ENCODE measurements at places on chromosomes 5 and 9. TPM values are rescaled to one million over a fixed set of nuclear protein-coding genes. Genes with fewer than 3 reads are reported as not detected.
A peak's percentile ranks its signal among the peaks of the same experiment; 100 is the strongest.

- no peaks in the 10 kb centered on the region for H3K4me1 ChIP-seq
- DNase-seq, result no peak
- no peaks in the 10 kb centered on the region for H3K36me3 ChIP-seq
- H3K27ac ChIP-seq, result no peak overlapping the region
- H3K4me3 ChIP-seq, result no peak overlapping the region
Observed at GRCh38 chr9:69411931-69412740, 87.1 kb downstream of the ENTREP1 start.

DNA sequence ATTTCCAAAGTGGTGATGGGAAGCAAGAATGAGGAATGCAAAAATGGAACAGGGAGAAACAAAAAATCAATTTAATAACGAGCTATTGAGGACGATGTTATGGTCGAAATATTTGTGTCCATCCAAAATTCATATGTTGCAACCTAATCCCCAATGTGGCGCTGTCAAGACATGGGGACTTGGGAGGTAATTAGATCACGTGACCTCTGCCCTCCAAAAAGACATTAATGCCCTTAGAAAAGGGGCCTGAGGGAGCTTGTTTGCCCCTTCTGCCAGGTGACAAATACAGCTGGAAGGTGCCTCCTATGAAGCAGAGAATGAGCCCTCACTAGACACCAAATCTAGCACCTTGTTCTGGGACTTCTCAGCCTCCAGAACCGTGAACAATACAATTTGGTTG lies 315.2 kb upstream of the CDH9 start:
- H3K27ac ChIP-seq, result no peak overlapping the region
- no peak overlapping the region for H3K4me3 ChIP-seq
- no peaks in the 10 kb centered on the region for H3K36me3 ChIP-seq
- H3K27me3 ChIP-seq, result no peaks in the 10 kb centered on the region
- no peaks in the 10 kb centered on the region for H3K4me1 ChIP-seq

Gene ANXA1
- total RNA-seq, result 486 TPM

- DNase-seq, result peak; percentile 76
- H3K27ac ChIP-seq, result no peak overlapping the region
- H3K4me1 ChIP-seq, result no peaks in the 10 kb centered on the region
- no peak overlapping the region for H3K4me3 ChIP-seq
Observed at GRCh38 chr5:87780831-87781760, 368.4 kb upstream of the CCNH start.

DNA sequence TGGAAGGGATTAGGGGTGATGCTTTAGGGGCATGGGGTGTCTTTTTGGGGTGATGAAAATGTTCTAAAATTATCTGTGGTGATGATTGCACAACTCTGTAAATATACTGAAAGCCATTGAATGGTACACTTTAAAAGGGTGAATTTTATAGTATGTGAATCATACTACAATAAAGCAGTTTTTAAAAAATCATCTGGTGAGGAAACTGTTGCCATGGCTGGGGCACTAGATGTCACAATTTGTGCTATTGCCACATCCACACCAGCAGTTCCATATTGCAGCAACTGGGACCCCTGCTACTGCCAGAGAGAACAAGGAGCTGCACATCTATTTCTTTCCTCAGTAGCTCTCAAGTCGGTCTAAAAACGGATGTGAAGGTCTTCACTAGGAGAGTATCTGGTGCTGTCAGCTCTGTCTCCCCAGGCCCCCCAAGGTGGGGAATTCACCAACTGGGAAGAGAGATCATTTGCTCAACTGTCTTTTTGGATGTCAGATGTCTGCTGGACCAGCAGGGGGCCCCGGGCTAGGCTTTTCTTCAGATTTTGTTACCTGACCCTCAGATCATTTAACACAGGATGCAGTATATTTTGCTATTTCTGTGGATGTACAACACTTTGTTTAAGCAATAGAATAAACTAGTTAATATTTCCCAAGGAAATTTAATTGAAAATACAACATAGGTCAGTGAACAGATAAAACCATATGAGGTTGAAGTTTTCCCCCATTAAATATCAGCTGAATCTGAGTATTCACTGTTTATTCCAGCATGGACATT lies 13.2 kb downstream of the CMYA5 start:
- no peaks in the 10 kb centered on the region for H3K27me3 ChIP-seq
- no peaks in the 10 kb centered on the region for H3K4me1 ChIP-seq
- no peak for DNase-seq
- no peak overlapping the region for H3K27ac ChIP-seq
- H3K4me3 ChIP-seq, result no peak overlapping the region

DNA sequence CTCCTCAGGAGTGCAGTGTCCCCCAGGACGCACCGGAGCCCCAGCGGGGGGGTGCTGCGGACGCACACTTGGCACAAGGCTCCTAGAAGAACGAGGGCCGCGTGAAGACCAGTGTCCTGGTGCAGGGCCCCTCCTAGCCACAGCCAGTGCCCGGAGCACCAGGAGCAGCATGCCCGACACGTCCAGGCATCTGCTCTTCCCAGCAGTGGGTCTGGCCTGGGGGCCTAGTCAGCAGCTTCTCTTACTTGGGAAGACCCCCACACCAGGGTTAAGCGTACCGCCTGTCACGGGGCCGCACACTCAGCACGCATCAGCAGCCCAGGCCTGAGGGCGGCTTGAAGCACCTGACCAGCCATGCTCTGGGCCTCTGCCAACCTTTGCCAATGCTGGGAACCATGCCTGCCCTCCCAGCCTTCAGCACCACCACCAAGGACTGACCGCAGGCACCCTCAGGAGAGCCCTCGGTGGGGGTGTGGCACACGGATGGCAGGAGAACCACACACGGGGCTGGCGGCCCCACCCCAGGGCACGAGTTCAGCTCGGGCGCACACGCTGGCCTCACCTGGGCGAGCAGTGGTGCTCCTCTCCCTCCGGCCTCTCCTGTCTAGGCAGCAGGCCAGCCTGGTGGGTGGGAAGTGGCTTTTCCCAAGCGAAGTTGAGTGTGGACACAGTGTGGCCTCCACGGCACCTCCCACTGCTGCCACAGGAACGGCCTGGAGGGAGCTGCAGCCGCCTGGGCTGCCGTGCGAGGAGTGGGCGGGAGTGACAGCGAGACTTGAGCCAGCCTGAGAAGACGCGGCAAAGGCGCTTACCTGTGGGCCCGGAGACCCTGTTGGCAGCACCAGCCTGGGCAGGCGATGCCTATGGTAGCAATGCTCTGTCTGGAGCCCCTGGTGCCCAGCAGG lies 12.0 kb upstream of the AJM1 start:
- H3K27ac ChIP-seq, result no peak overlapping the region
- H3K4me3 ChIP-seq, result no peak overlapping the region
- DNase-seq, result no peak
- peaks cover 7% of the 10 kb centered on the region for H3K36me3 ChIP-seq
- H3K4me1 ChIP-seq, result no peaks in the 10 kb centered on the region
- H3K27me3 ChIP-seq, result no peaks in the 10 kb centered on the region

- DNase-seq, result no peak
- H3K36me3 ChIP-seq, result no peaks in the 10 kb centered on the region
- H3K27me3 ChIP-seq, result no peaks in the 10 kb centered on the region
- H3K4me1 ChIP-seq, result no peaks in the 10 kb centered on the region
Observed at GRCh38 chr9:124983698-124984097, 42.8 kb upstream of the GOLGA1 start.

DNA sequence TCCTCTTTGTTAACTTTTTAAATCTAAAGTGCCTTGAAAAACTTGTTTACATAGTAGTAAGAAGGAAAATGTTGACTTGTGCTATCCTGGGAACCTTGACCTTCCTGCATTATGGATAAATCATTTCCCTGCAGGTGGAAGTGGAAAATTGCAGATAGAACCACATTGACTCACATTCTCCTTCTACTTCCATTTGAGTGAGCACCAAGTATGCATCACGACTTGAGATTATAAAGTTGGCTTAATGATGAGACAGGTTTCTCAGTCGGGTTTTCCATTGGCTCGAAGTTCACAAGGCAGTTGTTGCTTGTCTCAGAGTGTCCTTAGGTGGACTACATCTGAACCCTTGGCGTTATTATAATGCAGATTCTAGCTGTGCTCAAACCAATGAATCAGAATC lies 39.9 kb downstream of the DOCK8 start:
- H3K4me1 ChIP-seq, result no peaks in the 10 kb centered on the region
- no peaks in the 10 kb centered on the region for H3K36me3 ChIP-seq
- DNase-seq, result no peak
- no peak overlapping the region for H3K4me3 ChIP-seq

GRCh38 chr9:7037176-7037575 lies 279.4 kb downstream of the KDM4C start:
- no peak for DNase-seq
- H3K4me1 ChIP-seq, result no peaks in the 10 kb centered on the region
- H3K27me3 ChIP-seq, result no peaks in the 10 kb centered on the region
- H3K4me3 ChIP-seq, result no peak overlapping the region
- no peak overlapping the region for H3K27ac ChIP-seq
- no peaks in the 10 kb centered on the region for H3K36me3 ChIP-seq

Gene PCDHA13
- not detected for total RNA-seq

GRCh38 chr9:92171822-92172221 lies 56.6 kb upstream of the SPTLC1 start:
- no peak overlapping the region for H3K4me3 ChIP-seq
- no peak overlapping the region for H3K27ac ChIP-seq
- DNase-seq, result no peak
- peaks cover 13% of the 10 kb centered on the region for H3K27me3 ChIP-seq
- H3K4me1 ChIP-seq, result no peaks in the 10 kb centered on the region

Gene CER1
- total RNA-seq, result not detected

GRCh38 chr9:100354121-100354800 lies 1.5 kb upstream of the TEX10 start:
- H3K27me3 ChIP-seq, result no peaks in the 10 kb centered on the region
- H3K36me3 ChIP-seq, result no peaks in the 10 kb centered on the region
- no peak overlapping the region for H3K27ac ChIP-seq
- no peaks in the 10 kb centered on the region for H3K4me1 ChIP-seq
- no peak for DNase-seq
- no peak overlapping the region for H3K4me3 ChIP-seq

DNA sequence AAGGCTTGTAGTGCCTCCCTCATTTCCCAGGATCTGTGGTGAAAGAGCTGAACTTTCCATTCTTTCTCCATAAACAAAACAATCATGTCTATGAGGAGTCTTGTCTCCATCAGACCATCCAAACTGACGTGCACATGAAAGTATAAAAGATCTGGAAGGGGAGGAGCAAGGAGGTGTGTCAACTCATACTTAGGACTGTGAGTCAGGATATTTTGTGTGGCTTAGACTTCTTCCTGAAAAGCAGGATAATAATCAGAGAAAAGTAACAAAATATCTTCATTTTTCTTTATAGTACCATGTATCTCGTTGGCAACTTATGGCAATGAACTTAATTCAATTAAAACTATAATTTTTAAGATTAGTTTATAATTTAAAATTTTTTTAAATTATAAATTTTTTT lies 96.0 kb upstream of the PRRC1 start:
- no peaks in the 10 kb centered on the region for H3K27me3 ChIP-seq
- H3K4me3 ChIP-seq, result no peak overlapping the region
- no peaks in the 10 kb centered on the region for H3K36me3 ChIP-seq
- no peaks in the 10 kb centered on the region for H3K4me1 ChIP-seq

Gene CCL28
- total RNA-seq, result 0.25 TPM

DNA sequence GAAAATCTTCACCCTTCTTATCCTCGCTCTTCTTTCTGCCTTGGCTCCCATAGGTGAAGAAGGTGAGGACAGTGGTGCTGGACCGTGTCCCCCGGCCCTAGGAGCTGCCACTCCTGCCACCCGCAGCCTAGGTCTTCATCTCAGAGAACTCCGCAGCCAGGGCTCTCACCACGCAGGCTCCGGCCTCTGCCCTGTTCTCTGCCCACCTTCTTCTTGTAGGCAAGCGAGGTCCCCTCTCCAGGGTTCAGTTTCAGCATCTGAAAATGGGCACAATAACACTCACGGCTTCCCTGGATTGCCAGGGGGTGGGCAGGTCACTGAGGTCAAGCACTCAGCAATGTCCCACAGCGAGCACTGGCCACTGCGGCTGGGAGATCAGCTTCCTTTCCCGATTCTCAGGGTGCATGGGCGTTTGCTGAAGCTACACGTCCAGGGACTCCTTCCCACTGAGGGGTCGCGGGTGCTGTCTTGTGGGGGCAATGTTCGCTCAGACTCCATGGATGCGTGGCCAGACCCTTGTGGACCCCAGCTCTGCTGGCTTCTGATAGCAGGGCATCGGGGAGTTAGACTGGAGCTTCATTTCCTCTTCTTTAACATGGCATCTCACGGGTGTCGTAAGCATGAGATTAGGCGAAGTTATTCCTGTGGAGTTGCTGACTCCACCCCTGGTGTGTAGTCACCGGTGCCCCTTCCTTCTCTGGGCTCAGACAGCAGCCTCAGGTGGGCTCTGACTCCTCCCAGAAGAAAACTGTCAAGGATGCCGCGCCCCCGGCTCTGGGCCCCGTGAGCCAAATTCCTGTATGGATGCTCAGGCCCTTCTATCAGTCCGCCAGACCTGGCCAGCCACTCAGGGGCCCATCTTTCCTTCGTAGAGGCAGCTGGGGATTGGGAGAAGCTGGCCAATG lies 145.1 kb upstream of the IRX2 start:
- H3K36me3 ChIP-seq, result no peaks in the 10 kb centered on the region
- no peak for DNase-seq

DNA sequence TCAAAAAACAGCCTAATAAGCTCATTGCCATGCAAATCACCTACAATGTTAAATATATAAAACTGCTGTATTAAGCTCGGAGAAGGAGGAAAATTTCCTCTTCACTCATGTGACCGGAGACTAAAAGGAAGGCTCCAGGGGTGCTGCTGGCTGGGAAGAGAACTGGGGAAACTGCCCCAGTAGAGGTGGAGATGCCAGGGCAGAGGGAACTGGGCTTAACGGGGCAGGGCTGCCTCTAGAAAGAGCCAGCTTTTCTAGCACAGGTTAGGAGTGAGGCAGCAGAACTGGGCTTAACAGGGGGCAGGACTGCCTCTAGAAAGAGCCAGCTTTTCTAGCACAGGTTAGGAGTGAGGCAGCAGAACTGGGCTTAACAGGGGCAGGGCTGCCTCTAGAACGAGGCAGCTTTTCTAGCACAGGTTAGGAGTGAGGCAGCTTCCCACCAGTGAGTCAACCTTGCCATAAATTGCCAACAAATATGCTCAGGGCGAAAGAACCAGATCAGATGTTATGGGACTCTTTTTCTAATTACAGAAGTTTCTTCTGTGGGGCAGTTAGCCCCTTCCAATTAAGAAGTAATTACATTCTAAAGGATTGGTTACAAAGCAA lies 115.3 kb downstream of the FANCC start:
- no peaks in the 10 kb centered on the region for H3K27me3 ChIP-seq
- H3K36me3 ChIP-seq, result no peaks in the 10 kb centered on the region
- H3K4me1 ChIP-seq, result peaks cover 15% of the 10 kb centered on the region
- H3K4me3 ChIP-seq, result no peak overlapping the region
- H3K27ac ChIP-seq, result no peak overlapping the region
